ENCODE measurements at places on chromosomes 7 and 10.

GRCh38 chr7:10908600-10908999 is 65.1 kb upstream of the PHF14 start:
- DNase-seq, result no peak

DNA sequence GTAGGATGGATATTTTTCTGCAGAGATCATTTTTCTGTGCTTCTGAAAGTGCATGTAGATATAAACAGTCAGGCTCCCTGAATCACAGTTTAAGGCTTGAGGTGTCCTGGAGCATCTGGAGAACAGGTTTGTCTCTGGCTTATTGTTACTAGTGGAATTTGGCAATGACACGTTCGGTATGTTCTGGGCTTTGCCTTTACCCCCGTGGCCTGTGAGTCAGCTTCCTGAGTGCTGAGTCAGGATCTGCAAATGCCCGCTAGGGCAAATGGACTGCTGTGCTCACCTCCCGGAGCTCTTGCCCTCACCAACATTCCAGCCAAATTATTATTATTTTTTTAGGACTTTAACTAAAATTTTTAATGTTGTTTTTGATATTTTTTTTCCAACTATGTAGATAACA is 192.5 kb upstream of the PRSS1 start:
- no peak for DNase-seq

GRCh38 chr10:132058793-132059759 is 6.7 kb upstream of the JAKMIP3 start:
- no peak for DNase-seq

GRCh38 chr7:77308792-77309191 is 107.4 kb downstream of the GSAP start:
- no peak for DNase-seq

DNA sequence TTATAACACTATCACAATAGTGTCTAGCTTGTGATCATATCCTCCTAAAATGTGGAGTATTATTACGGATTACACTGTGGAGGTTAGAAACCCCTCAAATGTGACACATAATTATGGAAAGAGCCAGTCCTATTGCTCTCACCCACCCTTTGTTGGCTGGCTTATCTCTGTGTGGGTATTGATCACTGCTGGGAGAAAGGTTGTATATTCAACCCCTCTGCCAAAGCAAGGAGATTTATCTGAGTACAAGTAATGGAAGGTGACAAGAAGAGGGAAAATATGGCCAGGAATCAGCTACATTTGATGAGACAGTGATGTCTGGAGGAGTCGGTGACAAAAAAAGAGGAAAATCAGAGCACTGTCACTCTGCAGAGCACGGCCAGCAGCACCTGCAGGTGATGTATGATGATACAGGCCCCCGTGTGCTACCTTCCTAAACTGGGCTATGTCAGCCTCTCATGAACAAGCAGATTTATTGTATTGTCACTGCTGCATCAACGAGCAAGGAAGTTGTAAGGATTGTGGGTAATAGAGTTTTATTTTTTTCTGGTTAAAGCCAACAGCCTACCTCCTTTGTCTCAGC is 235.3 kb downstream of the PHF14 start:
- DNase-seq, result no peak

DNA sequence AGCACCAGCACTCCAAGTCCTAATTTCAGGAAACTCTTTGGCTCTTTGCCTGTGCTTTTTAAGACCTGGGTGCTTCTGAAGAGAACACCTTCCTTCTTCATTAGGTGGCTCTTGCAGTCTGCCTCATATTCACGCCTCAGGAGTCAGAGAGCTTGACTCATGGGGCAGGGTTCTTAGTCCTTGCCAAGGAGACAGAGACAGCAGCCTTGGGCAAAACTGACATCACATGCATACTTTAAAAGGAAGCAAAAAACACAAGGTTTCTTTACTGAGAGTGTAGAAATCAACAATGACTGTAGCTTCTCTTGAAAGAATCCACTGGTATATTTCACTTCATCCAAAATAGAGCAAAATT is 780.6 kb downstream of the INHBA start:
- DNase-seq, result no peak

DNA sequence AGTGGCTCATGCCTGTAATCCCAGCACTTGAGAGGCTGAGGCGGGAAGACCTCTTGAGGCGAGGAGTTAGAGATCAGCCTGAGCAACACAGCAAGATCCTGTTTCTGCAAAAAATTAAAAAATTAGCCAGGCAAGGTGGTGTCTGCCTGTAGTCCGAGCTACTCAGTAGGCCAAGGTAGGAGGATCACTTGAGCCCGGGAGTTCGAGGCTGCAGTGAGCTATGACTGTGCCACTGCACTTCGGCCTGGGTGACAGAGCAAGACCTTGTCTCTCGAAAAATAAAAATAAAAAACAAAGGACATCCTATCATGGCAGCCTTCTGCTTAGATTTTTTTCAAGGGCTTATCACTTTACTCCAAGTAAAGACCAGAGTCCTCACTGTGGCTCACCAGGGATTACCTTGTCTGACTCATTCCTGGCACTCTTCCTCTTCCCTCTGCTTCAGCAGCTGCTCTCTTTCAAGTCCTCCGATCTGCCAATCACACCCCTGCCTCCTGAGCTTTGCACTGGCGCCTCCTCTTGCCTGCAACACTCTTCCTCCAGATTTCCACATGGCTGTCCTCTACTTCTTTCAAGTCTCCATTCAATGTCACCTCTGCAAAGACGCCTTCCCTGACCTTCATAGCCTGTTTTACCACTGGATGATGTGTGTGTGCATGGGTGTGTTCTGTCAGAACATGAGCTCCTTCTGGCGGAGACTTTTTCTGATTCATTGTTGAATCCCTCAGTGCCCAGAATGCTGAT is 7.7 kb downstream of the PRTFDC1 start:
- DNase-seq, result no peak

Data from GM13976 (cell line).